ENCODE measurements at places on chromosomes 11 and 22.

- DNase-seq = no peak
Measured at GRCh38 chr22:36332623-36333332, 55.0 kb downstream of the MYH9 start.

GRCh38 chr11:113895367-113896155, 9.0 kb upstream of the HTR3B start:
- DNase-seq = no peak

DNA sequence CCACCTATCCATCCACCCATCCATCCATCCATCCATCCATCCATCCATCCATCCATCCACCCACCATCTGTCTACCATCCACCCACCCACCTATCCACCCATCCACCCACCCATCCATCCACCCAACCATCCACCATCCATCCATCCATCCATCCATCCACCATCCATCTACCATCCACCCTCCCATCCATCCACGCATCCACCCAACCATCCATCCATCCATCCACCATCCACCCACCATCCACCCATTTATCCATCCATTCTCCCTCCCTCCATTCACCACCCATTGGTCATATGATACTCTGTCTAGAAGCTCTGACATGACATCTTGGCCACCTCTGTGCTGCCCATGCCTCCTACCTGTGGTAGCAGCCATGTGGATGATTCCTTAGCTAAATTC, 31.7 kb downstream of the MUC2 start:
- no peak for DNase-seq

DNA sequence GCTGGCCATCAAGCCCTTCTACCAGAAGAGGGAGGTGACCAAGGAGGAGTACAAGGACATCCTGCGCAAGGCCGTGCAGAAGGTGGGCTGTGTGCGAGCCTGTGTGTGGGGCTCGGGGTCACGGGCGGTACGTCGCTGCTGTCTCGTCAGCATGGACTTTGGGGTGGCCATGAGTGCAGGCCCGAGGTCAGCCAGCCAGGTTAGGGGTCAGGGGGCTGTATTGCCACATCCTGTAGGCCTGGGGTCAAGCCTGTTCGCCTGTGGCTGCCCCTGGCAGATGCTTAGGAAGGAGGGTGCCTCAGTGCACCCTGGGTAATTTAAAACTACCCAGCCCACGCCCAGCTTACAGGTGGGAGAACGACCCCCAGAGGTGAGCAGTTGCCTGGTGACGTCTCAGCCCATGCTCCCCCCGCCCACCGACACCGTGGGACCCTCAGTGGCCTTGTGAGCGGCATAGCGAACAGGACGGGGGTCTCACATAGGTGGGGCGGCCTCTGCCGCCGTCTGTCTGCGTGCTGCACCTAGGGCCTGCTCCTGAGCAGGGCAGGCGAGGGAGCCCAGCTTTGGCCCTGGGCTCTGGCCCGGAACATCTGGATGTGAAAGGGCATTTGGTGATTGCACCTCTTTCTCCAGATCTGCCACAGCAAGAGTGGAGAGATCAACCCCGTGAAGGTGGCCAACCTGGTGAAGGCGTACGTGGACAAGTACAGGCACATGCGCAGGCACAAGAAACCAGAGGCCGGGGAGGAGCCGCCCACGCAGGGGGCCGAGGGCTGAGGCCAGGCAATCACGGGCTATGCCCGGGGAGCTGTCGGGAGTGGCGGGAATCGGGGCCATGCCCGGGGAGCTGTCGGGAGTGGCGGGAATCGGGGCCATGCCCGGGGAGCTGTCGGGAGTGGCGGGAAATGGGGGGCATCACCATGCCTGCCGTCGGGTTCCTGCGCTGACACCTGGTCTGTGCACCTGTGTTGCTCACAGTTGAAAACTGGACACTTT, 4.5 kb downstream of the IRF7 start:
- DNase-seq = no peak

- no peak for DNase-seq
Measured at GRCh38 chr11:101342307-101342706, 212.7 kb upstream of the PGR start.

DNA sequence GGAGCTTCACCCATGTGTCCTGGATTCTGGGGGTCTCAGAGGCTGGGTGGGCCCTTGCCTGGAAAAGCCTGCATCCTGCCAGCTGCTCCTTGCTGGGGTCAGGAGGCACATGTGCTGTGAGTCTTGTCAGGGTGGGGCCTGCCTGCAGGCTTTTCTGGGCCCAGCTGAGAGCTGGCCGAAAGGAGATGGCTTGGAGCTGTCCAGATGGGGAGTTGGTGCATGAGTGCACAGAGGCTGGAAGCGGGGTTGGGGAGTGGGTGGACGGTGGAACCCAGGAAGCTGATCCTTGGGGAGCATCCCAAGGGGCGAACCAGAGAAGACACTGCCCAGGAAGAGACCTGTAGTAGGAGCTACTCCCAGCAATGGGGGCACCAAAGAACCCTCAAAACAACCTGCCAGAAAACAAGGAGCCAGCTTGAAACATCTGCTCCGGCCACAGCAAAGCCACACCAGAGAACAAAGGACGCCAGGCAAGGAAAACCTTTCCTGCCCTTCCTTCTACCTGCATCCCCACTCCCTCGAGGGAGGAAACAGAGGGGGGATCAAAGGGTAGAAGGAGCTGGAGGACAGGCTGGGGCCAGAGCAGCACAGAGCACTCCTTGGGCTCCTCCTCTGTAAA, 8.2 kb upstream of the KCTD17 start:
- DNase-seq = no peak

DNA sequence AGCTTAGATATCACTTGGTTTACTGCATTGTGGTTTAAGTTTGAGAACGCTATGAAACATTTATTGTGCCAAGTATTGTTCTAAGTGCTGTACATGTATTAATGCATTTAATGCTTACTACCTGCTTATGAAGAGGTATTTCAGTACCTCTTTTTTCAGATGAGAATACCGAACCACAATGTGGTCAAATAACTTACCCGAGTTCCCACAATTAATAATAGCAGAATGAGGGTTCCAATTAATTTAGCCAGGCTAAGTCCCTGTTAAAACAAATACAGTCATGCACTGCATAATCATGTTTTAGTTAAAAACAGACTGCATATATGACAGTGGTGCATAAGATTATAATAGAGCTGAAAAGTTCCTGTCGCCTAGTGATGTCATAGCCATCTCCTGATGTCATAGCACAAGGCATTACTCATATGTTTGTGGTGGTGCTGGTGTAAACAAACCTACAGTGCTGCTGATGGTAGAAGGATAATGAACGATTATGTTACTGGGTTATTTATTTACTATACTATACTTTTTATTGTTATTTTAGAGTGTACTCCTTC, 4.3 kb downstream of the ZC3H12C start:
- no peak for DNase-seq

DNA sequence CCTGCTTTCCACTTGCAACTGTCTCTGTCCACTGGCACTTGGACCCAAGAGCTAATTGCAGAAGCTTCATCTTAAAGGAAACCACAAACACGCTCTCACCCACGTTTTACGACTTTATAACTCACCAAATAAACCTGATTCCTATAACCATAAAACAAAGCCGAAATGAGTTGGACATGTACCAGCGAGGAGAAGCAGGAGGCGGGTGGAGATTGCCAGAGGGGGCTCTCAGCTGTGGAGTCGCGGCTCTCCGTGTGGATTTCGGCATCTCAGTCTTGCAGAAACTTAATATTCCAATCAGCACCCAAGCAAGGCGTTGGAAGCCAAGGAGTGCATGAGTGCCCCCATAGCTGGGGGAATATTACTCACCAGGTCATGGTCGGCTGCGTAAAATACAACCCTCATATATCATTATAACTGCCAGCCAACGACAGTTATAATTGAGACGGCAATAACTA, 483.6 kb downstream of the MN1 start:
- DNase-seq = no peak

GRCh38 chr11:18849406-18849805, 57.8 kb upstream of the PTPN5 start:
- DNase-seq = no peak

DNA sequence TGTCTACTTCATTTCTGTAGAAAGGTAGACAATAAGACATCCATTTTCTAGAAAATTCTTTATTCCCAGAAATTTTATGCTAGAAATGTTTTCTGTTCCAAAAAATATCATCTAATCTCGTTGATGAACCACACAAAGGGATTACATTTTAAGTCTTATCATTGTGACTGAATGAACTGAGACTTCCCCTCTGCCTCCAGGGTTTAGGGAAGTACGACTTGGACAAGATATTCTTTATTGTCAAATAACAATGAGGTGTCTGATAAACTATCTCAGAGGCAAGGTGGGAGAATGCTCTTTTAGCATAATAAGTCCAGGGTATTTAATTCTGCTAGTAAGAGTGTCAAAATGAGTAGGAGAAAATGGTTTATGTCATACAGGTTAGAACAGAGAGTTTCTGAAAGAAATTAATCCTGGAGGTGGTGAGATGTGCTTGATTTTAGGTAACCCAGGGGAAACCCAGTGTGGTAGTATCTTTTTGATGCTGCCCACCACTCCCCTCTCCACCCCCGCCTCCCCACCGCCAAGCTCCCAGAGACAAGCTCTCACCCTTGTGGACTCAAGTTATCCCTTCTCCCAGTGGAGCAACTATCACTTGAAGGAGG, 100.6 kb downstream of the CD44 start:
- no peak for DNase-seq

- DNase-seq = no peak
Measured at GRCh38 chr11:109165035-109165434, 257.0 kb upstream of the C11orf87 start.

DNA sequence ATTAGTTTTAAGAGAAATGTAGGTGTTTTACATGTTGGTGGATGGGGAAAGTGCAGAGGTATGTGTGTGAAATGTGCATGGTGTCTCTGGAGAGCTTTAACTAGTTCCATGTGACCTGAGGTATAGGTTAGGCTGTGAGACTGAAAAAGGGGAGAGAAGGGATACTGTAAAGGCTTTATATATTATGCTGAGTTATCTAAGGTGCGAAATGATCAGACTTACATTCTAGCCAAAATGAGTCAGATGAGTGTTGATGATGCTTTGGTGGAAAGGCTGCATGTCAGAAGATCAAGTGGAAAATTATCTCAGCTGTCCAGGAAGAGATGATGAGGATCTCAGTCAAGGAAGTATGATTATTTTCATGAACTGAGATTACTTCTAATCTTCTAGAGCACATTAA, 15.8 kb downstream of the ACAT1 start:
- no peak for DNase-seq

- no peak for DNase-seq
Measured at GRCh38 chr22:17237038-17237668, 17.9 kb upstream of the ADA2 start.

DNA sequence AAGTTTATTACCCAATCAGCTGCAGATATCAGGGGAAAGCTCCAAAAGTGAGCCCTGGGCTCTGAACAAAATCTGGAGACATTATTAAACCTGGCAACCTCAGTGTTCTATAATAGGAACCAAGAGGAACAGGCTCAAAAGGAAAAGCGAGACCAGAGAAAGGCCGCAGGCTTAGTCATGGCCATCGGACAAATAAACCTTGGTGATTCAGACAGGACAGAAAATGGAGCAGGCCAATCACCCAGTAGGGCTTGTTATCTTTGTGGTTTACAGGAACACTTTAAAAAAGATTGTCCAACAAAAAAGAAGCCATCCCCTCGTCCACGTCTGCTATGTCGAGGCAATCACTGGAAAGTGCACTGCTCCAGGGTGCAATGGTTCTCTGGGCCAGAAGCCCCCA, 7.7 kb upstream of the PANX1 start:
- no peak for DNase-seq

GRCh38 chr11:66366844-66367477, 4.6 kb downstream of the SLC29A2 start:
- DNase-seq = no peak

GRCh38 chr11:19355601-19356000, 114.9 kb upstream of the E2F8 start:
- DNase-seq = no peak

- peak; percentile 94 for DNase-seq
Measured at GRCh38 chr11:128714881-128715280, 21.0 kb downstream of the FLI1 start.

- DNase-seq = no peak
Measured at GRCh38 chr11:46334211-46334610, 13.1 kb upstream of the DGKZ start.
